Glomerular endothelial cell (primary cell): ENCODE measurements at places on chromosomes 13 and 19.
A peak's percentile ranks its signal among the peaks of the same experiment; 100 is the strongest.

- DNase-seq: peak; percentile 60
Observed at GRCh38 chr13:110371550-110372465, 64.7 kb downstream of the COL4A2 start.

GRCh38 chr13:94537740-94538630 lies 58.0 kb downstream of the TGDS start:
- no peak for DNase-seq

- no peak for DNase-seq
Observed at GRCh38 chr13:104140552-104140951, 1074.3 kb upstream of the SLC10A2 start.

DNA sequence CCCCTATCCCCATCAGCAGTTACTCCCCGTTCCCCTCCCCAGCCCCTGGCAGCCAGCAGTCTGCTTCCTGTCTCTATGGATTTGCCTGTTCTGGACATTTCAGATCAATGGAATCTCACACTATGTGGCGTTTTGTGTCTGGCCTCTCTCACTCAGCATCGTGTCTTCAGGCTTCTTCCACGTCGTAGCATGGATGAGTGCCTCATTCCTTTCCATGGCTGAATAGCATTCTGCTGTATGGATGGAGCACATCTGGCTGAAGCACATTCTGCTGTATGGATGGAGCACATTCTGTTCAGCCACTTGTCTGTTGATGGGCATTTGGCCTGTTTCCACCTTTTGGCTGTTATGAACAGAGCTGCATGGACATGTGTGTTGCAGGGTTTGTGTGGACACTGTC lies 29.5 kb downstream of the CRTC1 start:
- DNase-seq: no peak

GRCh38 chr13:78566631-78567030 lies 36.7 kb downstream of the POU4F1 start:
- no peak for DNase-seq

DNA sequence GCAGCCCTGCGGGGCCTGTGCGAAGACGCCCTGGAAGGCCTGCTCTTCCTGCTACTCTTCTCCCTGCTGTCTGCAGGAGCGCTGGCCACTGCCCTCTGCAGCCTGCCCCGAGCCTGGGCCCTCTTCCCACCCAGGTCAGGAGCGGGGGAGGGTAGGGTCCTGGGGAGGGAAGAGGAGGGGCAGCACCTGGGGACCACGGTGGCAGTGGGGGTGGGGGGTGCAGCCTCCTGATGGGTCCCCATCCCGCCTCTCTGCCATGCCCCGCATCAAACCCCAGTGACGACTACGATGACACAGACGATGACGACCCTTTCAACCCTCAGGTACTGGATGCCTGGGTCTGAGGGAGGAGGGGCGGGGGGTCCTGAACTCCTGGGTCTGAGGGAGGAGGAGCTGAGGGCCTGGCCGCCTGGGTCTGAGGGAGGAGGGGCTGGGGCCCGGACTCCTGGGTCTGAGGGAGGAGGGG lies 13.4 kb upstream of the LENG8 start:
- no peak for DNase-seq

DNA sequence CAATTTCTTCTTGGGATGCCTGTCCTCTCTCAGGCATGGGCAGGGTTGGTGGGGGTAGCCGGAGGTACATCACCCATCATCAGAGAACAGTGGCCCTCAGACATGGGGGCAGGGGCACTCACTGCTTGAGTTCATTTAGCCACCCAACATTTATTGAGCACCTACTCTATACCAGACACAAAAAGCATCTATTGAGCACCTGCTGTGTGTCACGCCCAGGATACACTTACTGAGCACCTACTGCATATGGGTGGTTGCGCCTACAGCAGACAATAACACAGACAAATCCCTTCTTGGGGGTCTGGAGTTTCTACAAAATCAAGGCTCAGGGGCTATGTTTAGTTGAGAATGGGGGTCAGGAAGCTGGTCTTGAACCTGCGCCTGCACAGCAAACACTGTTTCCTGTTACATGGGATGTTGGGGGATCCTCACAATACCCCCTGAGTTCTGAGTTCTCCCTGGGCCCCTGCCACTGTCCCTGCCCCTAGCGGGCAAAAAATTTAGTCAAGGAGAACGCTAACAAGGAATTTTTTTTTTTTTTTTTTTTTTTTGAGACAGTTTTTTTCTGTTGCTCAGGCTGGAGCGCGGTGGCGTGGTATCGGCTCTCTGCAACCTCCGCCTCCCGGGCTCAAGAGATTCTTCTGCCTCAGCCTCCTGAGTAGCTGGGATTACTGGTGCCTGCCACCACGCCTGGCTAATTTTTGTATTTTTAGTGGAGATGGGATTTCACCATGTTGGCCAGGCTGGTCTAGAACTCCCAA lies 11.6 kb downstream of the RCN3 start:
- DNase-seq: no peak

DNA sequence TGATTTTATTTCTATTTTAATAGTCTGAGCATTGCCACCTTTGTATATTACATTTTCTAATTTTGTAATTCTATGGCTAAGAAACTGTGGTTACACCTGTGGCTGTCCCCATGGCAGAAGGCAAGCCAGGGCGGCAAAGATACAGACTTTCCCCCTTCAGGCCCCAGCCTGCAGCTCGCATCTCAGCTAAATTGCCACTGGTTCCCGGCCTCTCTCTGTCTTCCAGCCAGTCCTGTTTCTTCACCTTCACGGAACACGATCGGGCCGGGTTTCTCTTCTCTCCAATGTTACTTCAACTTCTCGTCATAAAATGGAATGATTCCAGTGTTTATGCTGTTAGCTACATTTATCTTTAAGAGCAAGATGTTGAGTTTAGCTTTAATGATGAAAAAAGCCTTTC lies 124.5 kb upstream of the ZNF507 start:
- DNase-seq: no peak

- no peak for DNase-seq
Observed at GRCh38 chr19:45581576-45581975, 3.0 kb downstream of the OPA3 start.

- no peak for DNase-seq
Observed at GRCh38 chr13:107291875-107292274, 723.9 kb upstream of the ARGLU1 start.

DNA sequence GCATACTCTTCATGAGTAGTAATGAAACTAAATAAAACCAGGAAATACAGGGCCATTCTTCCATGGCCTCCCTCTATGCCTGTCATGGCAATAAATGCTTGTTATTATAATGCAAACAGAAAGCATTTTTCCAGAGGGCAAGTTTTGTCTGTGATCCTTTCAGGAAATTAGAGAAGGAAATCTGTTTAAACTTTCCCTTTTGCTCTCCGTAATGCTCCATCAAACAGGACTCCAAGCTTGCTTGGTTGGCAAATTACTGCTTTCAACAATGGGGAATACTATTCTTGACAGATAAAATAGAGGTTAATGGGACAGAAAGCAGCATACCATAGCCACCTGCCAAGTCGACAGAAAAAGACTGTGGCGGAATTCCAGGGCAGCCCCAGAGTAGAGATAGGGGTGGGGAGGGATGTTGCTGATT lies 252.5 kb downstream of the LHFPL6 start:
- no peak for DNase-seq

DNA sequence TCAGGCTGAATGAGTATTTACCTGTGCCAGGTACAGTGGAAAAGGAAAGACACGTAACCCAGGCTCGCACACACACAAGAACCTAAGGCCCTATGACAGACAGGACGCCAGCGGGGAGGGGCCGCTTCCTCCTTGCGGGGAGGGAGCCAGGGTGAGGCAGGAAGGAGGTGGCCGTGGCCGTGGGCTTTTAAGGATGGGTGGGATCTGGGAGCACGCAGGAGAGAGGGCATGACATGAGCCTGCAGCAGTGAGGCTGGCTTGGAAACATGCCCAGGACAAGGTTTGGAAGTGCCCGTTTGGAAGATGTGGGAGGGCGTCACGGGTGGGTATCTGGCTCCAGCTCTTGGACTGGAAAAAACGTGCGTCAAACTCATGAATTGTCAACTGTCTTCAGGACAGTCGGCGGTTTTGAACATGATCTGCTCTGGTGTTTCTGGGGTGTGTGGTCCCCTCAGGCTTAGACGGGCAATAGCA lies 20.1 kb downstream of the SH3GL1 start:
- no peak for DNase-seq

GRCh38 chr19:37218592-37218935 lies 550 bp downstream of the ZNF383 start:
- DNase-seq: no peak

DNA sequence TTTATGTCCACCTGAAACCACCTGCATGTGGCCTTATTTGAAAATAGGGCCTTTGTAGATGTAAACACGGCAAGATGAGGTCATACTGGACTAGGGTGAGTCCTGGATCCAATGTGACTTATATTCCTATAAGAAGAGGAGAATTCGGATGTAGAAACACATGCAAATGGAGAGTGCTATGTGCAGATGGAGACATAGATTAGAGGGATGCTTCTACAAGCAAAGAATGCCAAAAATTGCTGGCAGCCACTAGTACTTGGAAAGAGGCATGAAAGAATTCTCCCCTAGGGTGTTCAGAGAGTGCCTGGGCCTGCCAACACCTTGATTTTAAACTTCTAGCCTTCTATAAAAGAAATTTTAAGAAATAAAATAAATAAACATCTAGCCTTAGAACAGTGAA lies 226.1 kb downstream of the RFC3 start:
- no peak for DNase-seq

DNA sequence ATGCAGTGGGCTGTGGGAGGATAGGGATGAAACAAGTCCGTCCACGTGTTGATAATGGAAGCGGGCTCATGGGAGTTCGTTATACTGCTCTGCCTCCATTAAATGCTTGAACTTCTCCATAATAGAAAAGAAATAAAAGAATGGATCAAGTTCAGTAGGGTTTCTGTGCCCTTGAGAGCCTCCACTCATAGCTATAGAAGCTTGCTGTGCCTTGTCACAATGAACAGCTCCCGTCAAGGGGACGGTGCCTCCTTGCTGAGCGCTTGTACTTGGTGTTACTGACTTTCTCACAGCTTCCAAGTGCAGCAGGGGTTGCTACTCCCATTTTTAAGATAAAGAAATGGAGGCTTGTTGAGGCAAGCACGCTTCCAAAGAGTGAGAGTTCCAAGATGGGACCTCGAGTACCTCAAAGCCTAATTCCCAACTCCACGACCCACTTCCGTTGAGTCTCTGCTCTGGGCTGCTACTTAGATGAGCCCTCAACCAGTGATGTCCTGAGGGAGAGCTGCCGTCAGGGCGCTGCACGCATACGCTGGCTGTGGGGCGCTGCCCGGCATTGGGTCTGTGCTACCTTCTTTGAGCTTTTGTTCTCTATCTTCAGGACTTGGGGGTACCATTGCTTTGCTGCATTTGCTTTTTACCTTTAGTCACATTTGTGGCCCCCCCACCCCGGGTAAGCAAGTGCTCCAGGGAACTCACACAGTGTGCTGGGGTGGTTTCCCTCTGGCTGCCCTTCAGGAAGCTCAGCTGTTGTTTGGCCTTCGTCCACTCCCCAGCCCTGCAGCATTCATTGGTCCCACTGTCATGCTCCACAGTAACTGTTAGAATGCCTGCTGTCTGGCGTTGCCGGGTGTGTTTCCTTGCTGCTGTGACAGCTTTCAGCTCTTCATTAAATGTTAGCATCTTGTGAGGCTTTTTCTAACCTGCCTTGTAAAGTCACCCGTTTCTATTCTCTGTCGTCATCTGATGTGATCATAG lies 9.5 kb downstream of the SNRNP70 start:
- DNase-seq: no peak

- no peak for DNase-seq
Observed at GRCh38 chr13:113838711-113839201, 25.1 kb downstream of the GAS6 start.

DNA sequence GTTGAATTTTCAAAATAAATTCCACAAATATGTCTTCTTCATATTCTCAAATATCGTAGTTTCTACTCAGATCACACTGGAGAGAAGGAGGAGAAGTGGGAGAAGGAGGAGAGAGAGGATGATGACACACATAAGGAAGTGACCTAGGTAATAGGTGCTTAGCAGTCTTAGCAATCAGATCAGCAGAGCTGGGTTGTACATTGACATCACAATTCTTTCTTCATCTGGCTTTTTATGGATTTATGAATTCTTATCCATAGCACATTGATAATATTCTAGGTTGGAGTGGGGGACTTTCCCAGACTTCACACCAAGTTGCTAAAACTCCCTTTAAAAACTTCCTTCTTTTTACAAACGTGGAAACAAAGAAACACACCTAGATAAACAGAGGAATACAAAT lies 86.9 kb downstream of the FGF9 start:
- DNase-seq: no peak

DNA sequence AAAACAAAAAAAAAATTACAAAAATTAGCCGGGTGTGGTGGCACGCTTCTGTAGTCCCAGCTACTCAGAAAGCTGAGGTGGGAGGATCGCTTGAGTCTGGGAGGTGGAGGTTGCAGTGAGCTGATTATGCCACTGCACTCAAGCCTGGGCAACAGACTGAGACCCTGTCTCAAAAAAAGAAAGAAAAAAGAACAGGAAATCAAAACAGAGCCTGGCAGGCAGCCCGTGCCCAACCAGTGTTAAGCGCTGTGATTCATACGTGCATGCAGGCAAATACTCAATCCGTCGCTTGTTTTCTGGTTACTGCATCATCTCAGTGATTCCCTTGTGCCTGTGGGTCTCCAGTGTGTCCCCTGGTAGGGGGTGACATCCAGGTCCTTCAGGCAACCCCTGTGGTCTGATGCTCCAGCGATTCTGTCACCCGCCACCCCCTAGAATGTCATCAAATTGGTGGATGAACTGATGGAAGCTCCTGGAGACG lies 18.1 kb downstream of the DDX39A start:
- DNase-seq: no peak

GRCh38 chr13:94550062-94550738 lies 45.8 kb downstream of the TGDS start:
- no peak for DNase-seq

- no peak for DNase-seq
Observed at GRCh38 chr13:35979361-35979951, 151.7 kb downstream of the DCLK1 start.

- DNase-seq: no peak
Observed at GRCh38 chr13:60328073-60328472, 68.9 kb upstream of the TDRD3 start.

DNA sequence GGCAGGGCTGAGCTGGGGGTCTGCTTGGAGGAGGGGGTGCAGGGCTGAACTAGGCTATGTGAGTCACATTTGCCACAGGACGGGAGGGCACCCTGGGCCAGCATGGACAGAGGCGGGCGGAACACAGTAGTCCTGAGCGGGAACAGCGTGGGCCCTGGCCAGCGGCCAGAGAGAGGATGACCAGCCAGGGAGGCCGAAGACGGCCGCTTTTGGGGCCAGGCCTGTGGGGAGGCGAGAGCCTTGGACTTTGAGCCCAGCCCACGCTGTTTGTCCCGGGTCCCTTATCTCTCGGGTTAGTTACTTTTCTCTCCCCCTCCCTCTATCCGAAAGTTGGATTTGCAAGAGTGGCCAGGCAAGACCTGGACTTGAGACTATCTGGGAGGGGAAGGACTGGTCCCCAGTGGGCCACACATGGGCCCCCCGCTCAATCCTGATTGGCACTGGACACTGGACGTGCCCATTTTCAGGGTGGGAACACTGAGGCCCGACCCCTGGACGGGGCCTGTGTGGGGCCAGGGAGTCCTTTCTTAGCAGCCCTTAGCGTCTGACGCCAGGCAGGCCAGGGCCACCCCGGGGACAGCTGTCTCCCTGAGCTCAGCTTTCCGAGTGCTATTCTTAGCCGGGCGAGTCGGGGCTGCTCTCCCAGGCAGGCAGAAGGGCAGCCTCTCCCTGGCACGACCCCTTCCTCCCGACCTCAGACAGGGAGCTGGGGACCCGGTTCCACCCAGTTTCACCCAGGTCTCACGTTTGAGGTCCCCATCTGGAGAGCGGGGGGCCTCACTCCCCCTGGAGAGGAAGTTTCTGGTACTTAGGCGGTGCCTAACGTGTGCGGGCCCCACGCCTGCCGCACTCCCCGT lies 833 bp downstream of the GAMT start:
- no peak for DNase-seq
